Stimulated activated CD8-positive, alpha-beta memory T cell treated with anti-CD3 and anti-CD28 coated beads, Interleukin-7, amount 100 ng/mL, for 1 hour (primary cell): ENCODE measurements at places on chromosomes 7 and 10.

- no peak for DNase-seq
These were observed 769.7 kb downstream of the TNS3 start for GRCh38 chr7:46812101-46812675.

GRCh38 chr7:156236936-156237599 is 403.5 kb upstream of the RNF32 start:
- DNase-seq: no peak

DNA sequence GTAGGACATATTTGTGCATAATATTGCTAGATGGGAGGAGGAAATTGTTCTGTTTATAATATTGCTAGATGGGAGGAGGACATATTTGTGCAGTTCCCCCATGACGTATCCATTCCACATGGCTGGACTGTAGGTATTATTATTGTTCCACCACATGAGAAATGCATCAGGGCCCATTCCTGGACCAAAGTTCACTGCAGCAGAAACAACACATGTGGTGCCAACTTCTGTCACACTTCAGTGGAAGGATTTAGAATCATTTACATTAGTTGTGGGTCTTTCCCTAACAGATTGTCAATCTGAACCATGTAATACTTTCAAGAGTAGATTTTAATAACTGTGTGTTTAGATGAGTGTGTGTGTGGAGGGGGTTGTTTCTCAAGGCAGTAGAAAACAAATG is 32.7 kb upstream of the MACC1 start:
- DNase-seq: no peak

DNA sequence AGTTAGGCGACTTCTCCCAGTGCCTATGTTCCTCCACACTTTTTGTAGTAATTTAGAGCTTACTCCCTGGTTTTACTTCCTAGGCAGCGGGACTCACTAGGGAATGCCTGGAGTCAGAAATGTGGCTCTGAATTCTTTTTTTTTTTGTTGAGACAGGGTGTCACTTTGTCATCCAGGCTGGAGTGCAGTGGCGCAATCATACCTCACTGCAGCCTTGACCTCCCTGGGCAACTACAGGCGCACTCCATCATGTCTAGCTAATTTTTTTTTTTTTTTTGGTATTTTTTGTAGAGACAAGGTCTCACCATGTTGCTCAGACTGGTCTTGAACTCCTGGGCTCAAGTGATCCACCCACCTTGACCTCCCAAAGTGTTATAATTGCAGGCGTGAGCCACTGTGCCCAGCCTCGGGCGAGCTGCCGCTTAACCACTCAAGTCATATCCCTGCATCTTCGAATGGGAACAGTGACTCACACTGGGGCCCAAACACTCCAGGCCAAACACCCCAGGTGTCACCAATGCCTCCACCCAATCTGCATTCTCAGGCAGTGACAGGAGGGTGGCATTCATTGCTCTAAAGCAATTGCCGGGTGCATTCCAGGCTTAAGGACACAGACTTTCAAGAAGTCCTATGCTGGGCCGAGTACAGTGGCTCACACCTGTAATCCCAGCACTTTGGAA is 19.6 kb downstream of the RGS10 start:
- DNase-seq: no peak

- DNase-seq: no peak
These were observed 149.0 kb downstream of the ARHGAP21 start for GRCh38 chr10:24574578-24575155.

DNA sequence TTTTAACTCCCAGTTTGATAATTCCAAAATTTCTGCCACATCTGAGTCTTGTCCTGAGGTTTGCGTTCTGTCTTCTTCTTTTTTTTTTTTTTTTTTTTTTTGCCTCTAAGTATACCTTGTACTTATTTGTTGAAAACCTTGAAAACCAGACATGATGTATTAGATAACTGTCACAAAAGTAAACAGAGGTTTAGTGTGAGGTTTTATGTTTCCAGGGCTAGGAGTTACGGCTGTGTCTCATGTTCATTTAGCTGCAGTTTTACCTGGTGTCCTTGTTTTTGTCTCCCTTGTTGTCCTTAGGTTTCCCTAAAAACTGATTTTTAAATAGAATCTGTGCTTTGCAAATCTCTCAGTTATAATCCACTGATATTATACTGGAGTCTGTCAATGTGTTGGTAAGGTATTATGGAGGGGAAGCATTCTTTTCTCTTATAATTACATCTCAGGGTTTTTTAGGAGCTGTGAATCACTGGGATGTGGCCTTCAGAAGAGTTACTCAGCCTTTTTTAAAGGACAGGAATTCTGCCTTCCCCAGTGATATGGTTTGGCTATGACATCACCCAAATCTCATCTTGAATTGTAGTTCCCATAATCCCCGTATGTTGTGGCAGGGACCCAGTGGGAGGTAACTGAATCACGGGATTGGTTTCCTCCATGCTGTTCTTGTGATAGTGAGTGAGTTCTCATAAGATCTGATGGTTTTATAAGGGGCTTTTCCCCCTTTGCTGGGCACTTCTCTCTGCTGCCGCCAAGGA is 95.0 kb downstream of the CDCA7L start:
- DNase-seq: no peak

DNA sequence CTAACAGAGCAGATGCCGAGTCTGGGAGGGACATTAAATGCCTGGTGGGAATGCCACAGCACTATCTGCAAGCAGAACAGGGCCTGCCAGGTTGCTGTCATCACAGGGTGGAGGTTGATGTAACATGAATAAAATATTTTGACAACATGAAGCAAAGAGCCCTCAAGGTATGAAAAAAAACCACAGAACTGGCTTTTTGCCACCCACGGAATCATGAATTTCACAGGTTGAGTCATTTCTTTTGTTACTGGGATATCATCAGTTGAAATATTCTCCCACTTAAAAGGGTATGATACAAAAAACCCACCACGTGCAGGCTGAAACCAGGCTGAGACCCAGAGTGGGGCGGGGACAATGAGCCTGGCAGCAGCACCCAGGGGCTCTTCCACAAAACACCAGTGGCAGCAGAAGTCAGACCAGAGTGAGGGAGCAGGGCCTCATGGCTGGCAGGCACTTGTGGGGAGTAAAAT is 220.1 kb downstream of the TNS3 start:
- no peak for DNase-seq

GRCh38 chr7:47556511-47557180 is 25.3 kb downstream of the TNS3 start:
- no peak for DNase-seq

DNA sequence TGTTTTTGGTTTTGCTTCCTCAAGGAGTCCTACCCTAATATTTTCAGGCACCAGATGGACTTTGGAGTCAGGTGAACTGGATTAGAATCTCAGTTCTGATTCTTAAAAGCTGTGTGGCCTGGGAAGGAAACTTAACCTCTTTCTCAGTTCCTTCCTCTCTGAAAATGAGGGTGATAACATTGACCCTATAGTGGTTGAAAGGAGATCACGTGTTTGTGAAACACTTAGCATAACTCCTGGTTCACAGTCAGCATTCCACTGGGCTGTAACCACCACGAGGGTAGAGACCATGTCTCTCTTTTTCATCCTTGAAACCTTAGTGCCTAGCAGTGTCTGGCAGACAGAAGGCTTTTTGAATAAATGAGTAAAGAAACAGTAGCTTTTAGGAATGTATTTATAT is 16.7 kb downstream of the LSMEM1 start:
- DNase-seq: no peak

- DNase-seq: no peak
These were observed 53.4 kb downstream of the WNT2 start for GRCh38 chr7:117269417-117269816.

- DNase-seq: no peak
These were observed 82.3 kb downstream of the LRGUK start for GRCh38 chr7:134209322-134210015.

DNA sequence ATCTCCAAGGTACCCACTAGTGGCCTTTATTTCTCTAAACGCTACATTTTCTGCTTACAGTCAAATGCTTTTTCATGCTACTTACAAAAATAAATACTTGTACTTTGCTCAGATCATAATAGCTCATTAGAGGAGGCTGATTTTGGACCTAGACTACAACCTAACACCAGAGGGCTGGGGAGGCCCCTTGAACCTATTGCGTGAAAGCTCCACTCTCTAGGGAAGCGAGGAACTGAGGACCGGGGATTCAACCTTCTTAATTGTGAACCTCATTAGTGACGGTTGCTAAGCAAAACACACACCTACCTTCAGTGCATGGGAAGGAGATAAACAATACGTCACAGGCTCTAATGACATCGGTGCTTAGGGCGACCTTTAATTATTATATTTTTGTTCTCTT is 92.1 kb downstream of the EBF3 start:
- DNase-seq: no peak

- DNase-seq: no peak
These were observed 47.4 kb downstream of the WDR37 start for GRCh38 chr10:1103551-1103950.

DNA sequence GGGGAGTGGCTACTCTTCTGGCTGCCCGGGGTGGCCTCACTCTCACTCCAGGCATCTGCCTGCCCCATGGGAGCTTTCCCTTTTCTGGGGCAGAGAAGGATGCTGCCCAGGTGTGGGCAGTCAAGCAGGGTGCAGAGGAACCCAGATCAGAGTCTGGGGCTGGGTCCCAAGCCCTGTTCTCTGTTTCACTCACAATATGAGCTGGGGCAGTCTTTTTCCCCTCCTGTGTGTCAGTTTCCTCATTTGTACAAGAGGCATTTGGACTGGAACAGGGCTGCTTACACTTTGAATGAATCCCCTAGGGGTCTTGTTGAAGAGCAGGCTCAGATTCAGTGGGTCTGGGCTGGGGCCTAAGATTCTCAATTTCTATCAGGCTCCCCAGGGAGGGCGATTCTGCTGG is 38.4 kb upstream of the AQP1 start:
- no peak for DNase-seq

GRCh38 chr10:124092860-124093773 is at the start of gene CHST15:
TSS of gene CHST15 (minus strand) at chr10:124093598. CDS start at chr10:124046212, 47,386 bp downstream.
- DNase-seq: no peak

DNA sequence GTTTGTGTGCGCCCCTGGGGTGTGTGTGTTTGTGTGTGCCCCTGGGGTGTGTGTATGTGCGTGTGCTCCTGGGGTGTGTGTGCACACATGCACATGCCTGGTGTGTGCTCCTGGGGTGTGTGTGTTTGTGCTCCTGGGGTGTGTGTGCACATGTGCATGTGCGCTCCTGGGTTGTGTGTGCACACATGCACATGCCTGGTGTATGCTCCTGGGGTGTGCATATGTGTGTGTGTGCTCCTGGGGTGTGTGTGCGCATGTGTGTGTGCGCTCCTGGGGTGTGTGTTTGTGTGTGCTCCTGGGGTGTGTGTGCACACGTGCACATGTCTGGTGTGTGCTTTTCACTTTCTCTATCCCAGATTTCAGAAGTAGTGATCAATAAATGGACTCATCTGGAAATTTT is 321.0 kb downstream of the WDR37 start:
- DNase-seq: no peak

DNA sequence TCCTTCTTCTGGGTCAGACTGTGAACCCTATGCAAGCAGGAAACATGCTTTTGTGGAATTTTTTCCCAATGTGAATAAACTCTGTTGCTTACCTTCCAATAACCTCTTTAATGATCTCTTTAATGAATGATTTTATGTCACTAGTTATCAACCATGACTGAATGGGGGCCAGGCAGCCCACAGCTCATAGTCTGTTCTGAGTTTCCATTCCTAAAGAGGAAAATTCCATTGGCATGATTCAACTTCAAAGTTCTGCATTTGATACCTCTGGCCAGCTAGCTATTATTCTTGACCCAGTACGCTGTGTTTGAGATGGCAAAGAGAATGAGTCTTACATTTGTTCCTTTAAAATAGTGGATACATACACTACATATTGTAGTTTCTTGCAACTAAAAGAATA is 867.8 kb upstream of the CELF2 start:
- no peak for DNase-seq

DNA sequence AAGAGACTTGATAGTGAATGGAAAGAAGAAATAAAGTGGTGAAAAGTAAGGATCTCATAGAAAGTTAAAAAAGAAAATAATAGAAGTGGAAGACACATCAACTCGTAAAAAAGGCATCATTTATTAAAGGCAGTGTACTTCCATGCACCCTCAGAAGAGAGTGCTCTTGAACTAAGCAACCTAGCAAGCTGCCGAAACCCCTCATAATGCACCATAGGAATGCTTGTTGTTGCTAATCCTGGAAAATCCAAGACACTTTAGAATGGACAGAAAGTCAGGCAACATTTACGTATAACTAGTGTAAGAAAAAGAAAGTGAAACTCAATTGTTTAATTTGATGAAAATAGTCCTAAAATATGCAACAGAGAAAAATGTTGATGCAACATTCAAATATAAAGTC is 12.8 kb downstream of the TFPI2 start:
- DNase-seq: no peak

GRCh38 chr10:5987747-5988146 is 10.4 kb upstream of the IL15RA start:
- no peak for DNase-seq

GRCh38 chr10:31620226-31621151 is 301.5 kb downstream of the ZEB1 start:
- no peak for DNase-seq

GRCh38 chr10:118035354-118036005 is 11.3 kb downstream of the RAB11FIP2 start:
- no peak for DNase-seq

DNA sequence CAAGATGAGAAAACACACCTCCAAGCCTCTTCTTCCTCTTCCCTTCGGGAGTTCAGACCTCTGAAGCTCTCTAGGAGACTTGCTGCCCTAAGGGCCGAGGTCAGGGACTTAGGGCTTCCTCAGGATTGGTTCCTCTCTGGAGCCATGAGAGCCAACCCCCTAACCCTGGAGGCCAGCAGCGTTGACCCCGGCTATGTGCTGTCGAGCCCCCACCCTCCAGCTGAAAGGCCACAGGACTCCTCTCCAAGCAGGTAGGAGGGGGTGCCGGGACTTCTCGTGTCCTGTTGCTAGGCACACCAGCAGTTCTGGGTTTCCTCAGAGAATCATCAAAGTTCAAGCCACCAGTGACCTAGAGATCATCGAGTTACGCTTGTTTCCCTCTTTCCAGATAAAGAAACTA is 87.4 kb downstream of the ARHGAP22 start:
- DNase-seq: no peak

DNA sequence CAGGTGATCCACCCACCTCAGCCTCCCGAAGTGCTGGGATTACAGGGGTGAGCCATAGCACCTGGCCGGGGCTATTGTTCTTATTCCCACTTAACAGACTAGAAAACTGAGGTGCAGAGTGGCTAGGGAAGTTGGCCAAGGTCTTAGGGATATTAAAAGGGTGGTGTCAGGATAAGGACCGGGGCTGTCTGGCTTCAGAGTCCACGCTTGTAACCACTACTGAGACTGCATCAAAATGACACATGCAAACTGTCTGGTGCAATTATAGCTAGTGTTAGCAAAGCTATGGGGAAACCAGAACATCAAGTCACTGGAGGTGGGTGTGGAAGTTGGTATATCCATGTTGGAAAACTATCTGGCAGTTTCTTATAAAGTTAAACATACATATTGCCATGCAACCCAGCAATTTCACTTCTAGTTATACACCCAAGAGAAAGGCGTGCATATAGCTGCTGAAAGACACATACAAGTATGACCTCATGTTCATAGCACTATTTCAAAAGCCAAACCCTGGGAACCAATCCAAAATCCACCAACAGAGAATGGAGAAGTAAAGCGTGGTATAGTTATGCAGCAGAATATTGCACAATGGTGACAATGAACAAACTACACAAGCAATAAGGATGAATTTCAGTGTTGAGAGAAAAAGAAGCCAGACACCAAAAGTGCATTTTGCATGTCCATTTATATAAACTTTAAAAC is 33.9 kb upstream of the EEPD1 start:
- DNase-seq: no peak

GRCh38 chr7:80870813-80871212 is 48.0 kb downstream of the SEMA3C start:
- DNase-seq: no peak

GRCh38 chr10:112139176-112139575 is 44.4 kb downstream of the GPAM start:
- no peak for DNase-seq

GRCh38 chr7:23404546-23405239 is 65.6 kb downstream of the IGF2BP3 start:
- DNase-seq: no peak
